Activated CD8-positive, alpha-beta memory T cell treated with anti-CD3 and anti-CD28 coated beads, Interleukin-2, amount 50 U/mL, for 4 hours (primary cell): ENCODE measurements at places on chromosomes 2 and 18.

- DNase-seq, result no peak
Observed at GRCh38 chr2:84900971-84901370, 4.5 kb upstream of the TMSB10 start.

DNA sequence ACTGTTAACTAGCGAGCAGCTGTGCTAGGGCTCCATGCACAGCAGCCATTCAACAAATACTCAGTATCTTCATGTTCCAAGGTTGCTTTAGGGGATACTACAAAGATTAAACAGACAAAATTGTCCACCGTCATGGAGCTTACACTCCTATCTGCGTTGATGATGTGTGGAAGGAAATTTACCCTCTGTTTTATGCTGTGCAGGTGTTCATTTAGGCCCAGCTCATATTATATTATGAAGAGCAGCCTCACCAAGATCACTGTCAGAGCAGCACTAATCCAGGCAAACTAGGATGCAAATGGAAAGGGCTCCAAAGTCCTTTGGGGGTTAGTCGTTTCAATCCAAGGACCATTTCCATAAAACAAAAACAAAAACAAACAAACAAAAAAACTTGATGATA lies 13.4 kb upstream of the WIPF1 start:
- DNase-seq, result no peak

- DNase-seq, result no peak
Observed at GRCh38 chr2:16738361-16739225, 73.0 kb upstream of the CYRIA start.

DNA sequence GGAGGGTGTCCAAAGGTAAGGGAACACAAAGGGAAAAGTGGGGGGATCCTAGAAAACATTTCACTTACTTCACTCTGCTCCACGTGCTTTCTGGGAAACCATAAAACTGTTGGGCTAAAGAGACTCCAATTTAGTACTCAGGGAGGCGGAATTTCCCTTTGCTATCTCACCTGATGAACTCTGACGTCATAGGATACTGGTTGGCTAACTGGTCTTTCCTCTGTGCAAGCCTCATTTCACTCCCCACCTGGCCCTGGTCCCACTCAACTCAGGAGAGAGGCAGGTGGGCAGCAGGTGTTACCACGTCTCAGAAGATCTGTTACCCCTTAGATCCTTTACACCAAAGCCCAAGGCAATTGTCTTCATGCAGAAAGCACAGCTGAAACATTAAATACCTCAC lies 51.8 kb upstream of the PMAIP1 start:
- no peak for DNase-seq
